Fibroblast of mammary gland (primary cell): ENCODE measurements at places on chromosomes 1 and 21.

DNA sequence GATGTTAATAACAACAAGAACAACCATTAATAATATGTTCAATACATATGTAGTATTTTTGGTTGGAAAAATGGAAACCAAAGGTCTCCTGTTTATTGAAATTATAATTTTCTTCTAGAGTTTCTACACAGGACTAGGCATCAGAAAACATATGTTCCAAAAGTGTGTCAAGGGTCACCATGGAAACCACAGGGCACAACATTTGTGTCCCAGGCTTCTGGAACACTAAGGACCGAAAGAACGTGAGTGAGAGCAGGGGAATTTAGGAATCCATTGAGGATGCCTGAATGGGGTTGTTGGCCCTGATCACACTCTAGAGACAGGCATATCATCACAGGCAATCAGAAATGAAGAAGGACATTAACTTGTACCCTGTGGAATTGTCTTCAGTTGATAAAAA, 7.5 kb upstream of the CDC14A start:
- DNase-seq, result no peak

- DNase-seq, result peak; percentile 46
These were observed 2.5 kb downstream of the BACE2 start for GRCh38 chr21:41170442-41170841.

GRCh38 chr1:152168535-152168868, 9.5 kb upstream of the RPTN start:
- peak; percentile 80 for DNase-seq

- no peak for DNase-seq
These were observed 239.0 kb downstream of the USH2A start for GRCh38 chr1:216184126-216184680.

DNA sequence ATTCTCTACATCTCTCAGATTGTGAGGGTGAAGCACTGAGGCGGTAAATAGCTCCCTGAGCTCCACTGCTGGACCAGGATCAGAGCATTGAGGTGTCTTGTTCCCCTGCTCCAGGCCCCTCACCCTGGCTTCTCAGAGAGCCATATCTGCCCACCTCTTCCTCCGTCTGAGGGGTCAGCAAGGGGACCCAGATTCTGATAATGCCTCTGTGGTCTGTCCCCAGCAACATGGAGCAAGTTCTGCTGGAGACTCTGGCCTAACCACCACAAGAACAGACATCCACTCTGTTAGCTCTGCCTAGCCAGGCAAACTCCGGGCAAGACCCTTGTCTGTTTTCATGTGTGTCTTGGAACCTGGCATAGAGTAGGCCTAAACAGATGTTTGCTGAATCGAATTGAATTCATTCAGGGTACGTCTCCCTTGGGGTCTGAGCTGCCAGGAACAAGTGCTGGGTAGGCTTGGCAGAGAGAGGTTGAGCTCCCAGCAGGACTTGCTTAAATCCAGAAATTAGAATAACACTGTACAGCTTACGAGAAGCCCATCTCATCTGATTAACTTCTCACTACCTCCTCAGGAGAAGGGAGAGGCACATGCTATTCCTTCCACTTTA, 2.3 kb downstream of the TRAF5 start:
- no peak for DNase-seq

- no peak for DNase-seq
These were observed 4.3 kb upstream of the LRRC3 start for GRCh38 chr21:44450999-44451398.

- DNase-seq, result peak; percentile 63
These were observed 15.5 kb upstream of the FAM131C start for GRCh38 chr1:16088996-16089395.

DNA sequence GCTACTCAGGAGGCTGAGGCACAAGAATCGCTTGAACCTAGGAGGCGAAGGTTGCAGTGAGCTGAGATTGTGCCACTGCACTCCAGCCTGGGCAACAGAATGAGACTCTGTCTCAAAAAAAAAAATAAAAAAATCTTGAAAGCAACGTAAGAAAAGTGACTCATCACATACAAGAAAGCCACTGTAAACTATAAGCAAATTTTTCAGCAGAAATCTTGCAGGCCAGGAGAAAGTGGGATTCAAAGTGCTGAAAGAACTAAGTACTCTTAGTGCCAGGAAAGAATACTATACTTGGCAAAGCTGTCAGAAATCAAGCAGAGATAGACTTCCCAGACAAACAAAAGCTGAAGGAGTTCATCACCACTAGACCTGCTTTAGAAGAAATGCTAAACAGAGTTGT, 4.4 kb upstream of the HMGN1 start:
- peak; percentile 36 for DNase-seq

GRCh38 chr1:27572019-27572678, 31.8 kb downstream of the AHDC1 start:
- DNase-seq, result no peak

DNA sequence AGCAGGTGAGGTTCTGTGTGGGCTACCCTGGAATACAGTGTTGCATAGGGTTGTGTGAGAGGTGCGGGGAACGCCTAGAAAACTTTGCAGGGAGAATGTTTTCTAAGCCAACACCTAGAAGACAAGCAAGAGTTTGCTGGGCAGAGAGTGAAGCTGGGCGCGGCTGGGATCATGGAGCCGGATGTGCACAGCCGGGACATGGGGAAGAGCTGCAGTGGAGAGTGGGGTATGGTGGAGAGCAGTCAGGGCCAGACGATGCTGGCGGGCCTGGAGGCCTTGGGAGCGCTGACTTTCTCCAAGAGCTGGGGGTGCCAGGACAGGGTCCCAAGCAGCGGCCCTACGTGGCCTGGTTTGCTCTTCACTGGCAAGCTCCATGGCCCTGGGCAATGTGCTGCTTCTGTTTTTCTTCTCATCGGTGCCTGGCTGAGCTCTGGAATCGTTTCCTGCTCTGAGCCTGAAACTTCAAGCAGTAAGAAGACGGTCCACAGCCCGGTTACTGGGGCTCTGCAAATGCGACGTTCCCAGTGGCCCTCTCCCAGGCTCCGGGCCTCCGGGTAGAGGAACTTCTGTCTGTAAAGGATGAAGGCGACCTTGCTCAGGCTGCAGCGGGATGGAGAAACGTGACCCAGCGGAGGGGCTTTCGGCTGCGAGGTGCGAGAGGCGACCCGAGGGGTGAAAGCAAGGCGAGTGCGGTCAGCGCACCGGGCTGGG, 51.9 kb upstream of the CD34 start:
- DNase-seq, result peak; percentile 41

DNA sequence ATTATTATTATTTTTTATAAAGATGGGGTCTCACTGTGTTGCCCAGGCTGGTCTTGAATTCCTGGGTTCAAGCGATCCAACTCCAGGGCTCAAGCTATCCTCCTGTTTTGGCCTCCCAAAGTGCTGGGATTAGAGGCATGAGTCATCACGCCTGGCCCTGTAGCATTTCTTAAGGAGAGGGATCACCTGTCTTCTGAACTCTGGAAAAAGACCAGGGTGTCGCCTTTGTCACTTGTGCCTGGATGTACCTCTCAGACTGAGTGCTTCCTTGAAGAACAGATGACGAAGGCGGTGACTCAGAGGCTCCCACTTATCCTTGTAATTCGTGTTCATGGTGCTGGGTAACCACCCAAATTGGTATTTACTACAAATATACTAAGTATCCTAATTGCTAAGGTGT, 2.4 kb upstream of the CGN start:
- no peak for DNase-seq

DNA sequence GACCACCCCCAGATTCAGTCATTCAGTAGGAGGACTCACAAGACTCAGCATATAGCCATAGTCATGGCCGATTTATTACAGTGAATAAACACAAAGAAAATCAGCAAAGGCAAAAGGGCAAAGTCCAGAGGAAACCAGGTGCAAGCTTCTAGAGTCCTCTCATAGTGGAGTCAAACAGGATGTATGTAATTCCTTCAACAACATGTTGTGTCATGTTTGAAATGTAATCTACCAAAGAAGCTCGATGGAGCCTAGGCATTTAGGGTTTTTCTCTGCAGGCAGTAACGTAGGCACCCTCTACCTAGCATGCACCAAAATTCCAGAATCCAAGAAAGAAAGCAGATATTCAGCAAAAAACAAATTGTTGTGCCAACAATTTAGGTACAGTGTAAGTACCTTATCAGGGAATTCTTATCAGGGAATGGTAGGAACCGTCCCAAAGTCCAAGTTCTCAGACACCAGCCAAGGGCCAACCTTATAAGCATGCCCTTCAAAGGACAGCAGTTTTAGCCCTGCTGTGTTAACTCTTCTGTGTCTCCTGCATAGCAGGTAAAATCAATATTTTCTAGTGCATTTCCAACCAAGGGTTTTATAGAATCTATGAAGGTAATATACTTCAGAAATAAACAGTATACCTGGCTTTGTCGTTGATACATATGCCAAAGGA, 16.1 kb upstream of the SLAMF6 start:
- no peak for DNase-seq

- DNase-seq, result no peak
These were observed 178.9 kb upstream of the SNX7 start for GRCh38 chr1:98482611-98483010.

- DNase-seq, result no peak
These were observed 86.7 kb downstream of the NFIA start for GRCh38 chr1:61169045-61169444.

GRCh38 chr1:32981003-32981901, 16.6 kb upstream of the RNF19B start:
- peak; percentile 87 for DNase-seq

- DNase-seq, result peak; percentile 52
These were observed at the start of gene ZFP69 for GRCh38 chr1:40476924-40477677. Gene ZFP69 (plus strand): TSS chr1:40477290. CDS start chr1:40479362, 2,072 bp downstream.

GRCh38 chr1:229342656-229343569, at the start of gene CCSAP:
Gene CCSAP (minus strand): TSS chr1:229343047. CDS start chr1:229342465, 582 bp downstream.
- peak; percentile 25 for DNase-seq

GRCh38 chr21:29423099-29423870, 124.6 kb downstream of the BACH1 start:
- no peak for DNase-seq

DNA sequence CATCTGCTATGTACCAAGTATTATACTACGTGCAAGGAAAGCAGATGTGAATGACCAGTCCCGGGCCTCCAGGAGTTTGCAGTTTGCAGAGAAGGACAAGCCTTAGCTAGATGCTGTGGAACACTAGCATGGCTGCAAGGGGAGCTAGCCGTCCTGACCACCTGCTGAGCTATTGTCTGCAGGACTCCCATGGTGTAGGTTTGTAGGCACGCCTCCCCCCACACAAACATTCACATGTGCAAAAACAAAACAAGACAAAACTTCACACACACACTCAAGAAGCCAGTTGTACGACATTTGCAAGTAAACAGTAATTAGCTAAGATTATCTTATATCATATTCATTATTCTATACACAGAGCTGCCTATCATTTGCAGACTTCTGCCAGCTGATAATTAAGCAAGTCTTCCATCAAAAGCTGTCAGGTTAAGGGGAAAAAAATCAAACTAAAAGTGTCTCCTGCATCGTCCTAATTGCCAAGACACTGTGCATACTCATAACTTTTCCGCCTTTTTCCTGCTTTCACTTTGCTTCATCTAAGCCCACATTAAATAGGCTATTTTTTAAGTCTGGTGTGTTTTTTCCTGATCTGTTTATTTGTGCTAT, 10.7 kb upstream of the HNRNPU start:
- no peak for DNase-seq

DNA sequence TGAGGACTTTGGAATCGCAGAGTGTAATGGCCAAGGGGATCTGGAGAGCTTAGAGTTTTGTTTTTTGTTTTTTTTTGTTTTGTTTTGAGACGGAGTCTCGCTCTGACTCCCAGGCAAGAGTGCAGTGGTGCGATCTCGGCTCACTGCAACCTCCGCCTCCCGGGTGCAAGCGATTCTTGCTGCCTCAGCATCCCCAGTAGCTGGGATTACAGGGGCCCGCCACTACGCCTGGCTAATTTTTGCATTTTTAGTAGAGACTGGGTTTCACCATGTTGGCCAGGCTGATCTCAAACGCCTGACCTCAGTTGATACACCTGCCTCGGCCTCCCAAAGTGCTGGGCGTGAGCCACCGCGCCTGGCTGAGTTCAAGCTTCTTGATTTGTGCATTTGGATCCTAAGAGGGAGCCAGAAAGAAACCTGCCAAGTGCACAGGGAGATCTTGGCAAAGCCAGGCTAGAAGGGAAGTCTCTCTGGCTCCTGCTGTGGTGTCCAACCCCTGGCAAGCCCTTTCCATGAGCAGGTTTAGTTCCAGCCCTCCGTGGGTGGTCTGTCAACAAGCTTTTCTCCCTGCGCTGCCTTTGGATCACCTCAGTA, 852 bp downstream of the FAAH start:
- no peak for DNase-seq

DNA sequence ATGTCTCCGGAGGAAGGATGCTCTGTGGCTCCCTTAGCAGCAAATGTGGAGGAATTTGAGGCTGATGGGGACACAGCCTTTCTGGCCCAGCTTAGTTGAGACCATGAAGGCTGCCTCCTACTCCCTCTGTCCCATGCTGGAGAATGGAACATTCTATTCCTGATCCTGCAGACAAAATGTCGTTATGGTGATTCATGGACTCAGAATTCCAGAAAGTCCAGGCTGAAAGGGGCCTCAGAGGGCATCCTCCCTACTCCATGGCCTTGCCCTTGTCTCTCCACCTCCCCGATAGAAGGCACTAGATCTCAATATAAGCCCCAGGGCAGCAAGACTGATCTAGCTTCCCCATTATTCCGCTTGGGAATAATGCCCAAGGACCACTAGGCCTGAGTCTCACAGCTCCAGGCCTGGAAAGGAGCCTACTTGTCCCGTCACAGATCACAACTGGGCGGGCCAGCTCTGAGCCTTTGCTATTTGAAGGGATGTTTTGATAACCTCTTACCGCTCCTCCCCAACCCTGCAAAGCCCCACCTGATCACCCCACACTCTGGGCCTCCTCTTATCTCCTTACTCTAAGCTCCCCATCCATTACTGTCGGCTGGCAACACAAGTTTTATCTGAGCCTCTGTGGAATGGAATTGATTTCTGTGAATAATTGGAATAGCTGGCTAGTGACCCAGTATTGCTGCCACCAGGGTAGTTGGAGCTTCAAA, 52.8 kb upstream of the TRABD2B start:
- DNase-seq, result no peak

DNA sequence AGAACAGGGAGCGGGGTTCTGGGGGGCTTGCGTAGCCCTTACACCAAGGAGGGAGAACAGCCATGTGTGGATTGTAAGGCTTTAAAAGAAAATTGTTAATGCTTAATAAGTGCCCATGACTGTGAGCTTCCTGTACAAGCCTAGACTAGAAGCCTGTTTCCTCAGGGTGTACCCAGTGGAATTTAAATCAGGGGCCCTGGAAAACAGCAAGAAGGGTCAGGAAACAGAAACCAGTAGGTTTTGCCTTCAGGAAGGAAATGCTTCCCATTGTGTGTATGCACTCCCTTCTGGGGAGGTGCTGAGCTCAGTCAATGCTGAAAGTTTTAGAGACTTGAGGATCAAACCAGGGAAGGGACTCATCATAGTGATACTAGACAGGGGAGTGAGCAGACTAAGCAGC, 12.7 kb downstream of the UTP11 start:
- no peak for DNase-seq
